ENCODE measurements at places on chromosomes 12 and 14.

DNA sequence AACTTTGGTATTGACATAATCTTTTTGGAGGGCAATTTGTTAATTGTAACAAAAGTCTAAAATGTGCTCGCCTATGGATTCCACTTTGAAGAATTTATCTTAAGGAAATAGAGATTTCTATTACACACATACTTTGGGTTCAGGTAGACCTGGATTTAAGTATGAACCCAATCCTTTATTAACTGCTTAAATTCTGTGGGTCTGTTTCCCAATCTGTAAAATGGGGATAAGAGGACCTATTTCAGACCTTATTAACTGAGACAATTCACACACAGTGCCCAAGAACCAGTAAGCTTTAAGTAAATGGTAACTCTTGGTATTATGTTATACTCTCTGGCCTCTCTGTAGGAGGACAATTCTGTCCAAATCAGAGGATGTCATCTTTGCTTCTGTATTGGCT, 822 bp upstream of the EIF2B2 start:
- H3K4me3 ChIP-seq, result peak overlapping the region; percentile 85
- peak overlapping the region; percentile 75 for H3K27ac ChIP-seq
- H3K36me3 ChIP-seq, result peaks cover 23% of the 10 kb centered on the region
- peaks cover 28% of the 10 kb centered on the region for H3K4me1 ChIP-seq
- no peak for DNase-seq

- H3K4me3 ChIP-seq, result no peak overlapping the region
- no peaks in the 10 kb centered on the region for H3K27me3 ChIP-seq
- DNase-seq, result no peak
- H3K4me1 ChIP-seq, result peaks cover 19% of the 10 kb centered on the region
- no peaks in the 10 kb centered on the region for H3K36me3 ChIP-seq
- peak overlapping the region; percentile 67 for H3K27ac ChIP-seq
These were observed 3.8 kb upstream of the DIO2 start for GRCh38 chr14:80215081-80215480.

DNA sequence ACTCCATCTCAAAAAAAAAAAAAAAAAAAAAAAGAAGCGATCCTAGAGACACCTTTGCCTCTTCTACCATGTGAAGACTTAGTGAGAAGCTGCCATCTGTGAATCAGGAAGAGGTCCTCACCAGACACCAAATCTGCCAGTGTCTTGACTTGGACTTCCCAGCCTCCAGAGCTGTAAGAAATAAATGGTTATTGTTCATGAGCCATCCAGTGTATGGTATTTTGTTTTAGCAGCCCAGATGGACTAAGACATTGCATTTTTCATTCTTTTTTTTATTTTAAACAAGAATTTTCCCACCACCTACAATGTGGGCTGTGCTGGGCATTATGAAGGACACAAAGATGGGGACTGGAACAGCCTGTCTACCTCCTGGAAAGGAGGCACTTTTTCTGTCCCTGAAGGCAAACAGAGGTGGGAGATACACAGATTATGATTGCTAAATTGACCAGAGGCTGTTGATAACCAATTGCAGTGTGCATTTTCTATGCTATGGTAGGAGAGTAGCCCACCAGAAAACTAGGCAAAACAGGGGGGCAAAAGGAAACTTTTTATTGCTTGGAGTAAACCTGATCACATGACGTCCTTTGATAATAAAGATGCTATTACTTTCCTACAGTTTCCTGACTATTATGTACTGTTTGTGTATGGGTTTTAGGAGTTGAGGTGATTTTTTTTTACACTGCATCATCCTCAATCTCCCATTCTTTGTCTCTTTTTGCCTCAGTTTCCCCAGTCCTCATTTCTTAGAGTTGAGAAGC, 2.8 kb upstream of the C12orf43 start:
- H3K4me3 ChIP-seq, result no peak overlapping the region
- H3K27ac ChIP-seq, result no peak overlapping the region
- H3K4me1 ChIP-seq, result peaks cover 7% of the 10 kb centered on the region

- no peak overlapping the region for H3K4me3 ChIP-seq
- H3K36me3 ChIP-seq, result no peaks in the 10 kb centered on the region
- H3K4me1 ChIP-seq, result no peaks in the 10 kb centered on the region
- no peaks in the 10 kb centered on the region for H3K27me3 ChIP-seq
- H3K27ac ChIP-seq, result no peak overlapping the region
These were observed 466.6 kb downstream of the EGLN3 start for GRCh38 chr14:33484264-33484663.

GRCh38 chr12:48986720-48987291, 8.7 kb downstream of the WNT1 start:
- no peaks in the 10 kb centered on the region for H3K4me1 ChIP-seq
- no peaks in the 10 kb centered on the region for H3K36me3 ChIP-seq
- no peak for DNase-seq
- no peak overlapping the region for H3K27ac ChIP-seq
- H3K27me3 ChIP-seq, result no peaks in the 10 kb centered on the region

GRCh38 chr12:115405471-115405860, 721.5 kb upstream of the TBX3 start:
- no peak for DNase-seq
- H3K36me3 ChIP-seq, result no peaks in the 10 kb centered on the region
- no peak overlapping the region for H3K4me3 ChIP-seq

DNA sequence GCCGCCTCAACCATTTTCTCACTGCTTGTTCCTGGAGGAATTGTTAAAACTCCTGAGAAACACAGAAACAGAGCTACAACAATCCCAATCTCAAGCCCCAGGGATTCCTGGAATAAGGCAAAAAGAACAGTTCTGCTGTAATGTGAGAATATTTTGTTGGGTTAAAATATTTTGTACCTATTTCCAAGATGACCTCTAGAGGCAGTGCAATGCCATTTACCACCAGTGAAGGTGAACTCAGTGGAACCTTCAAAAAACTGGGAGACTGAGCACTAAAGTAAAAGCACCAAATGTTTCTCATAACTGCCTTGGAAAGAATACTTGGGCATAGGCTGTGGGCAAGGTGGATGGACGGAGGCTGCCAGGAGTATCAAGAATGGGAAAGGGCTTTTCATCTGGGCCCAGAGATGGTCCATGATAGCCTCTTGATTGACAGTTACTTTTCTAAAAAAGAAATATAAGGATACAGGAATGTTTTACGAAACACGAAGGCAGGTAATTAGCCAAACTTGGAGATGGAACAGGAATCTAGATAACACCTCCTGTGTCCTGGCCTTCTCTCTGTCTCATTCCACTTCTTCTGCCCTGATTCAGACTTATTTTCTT, 334.0 kb upstream of the FLRT2 start:
- no peak for DNase-seq
- H3K27ac ChIP-seq, result no peak overlapping the region
- no peak overlapping the region for H3K4me3 ChIP-seq
- H3K4me1 ChIP-seq, result no peaks in the 10 kb centered on the region

- no peaks in the 10 kb centered on the region for H3K36me3 ChIP-seq
- H3K27me3 ChIP-seq, result no peaks in the 10 kb centered on the region
- no peak for DNase-seq
- peak overlapping the region; percentile 0 for H3K4me3 ChIP-seq
- H3K4me1 ChIP-seq, result peaks cover 45% of the 10 kb centered on the region
These were observed 3.2 kb downstream of the IPO8 start for GRCh38 chr12:30692470-30692869.

Measured in vagina (tissue), 2 donors.